ENCODE measurements at places on chromosomes 4 and X. TPM values are rescaled to one million over a fixed set of nuclear protein-coding genes. Genes with fewer than 3 reads are reported as not detected.
A peak's percentile ranks its signal among the peaks of the same experiment; 100 is the strongest.

SPANXD gene
- not detected for total RNA-seq

- peak; percentile 41 for DNase-seq
Measured at GRCh38 chrX:15336023-15336413, 695 bp upstream of the PIGA start.

LPAR4 gene
- 8.0 TPM for total RNA-seq

GRCh38 chr4:142532054-142532453, 314.0 kb downstream of the INPP4B start:
- no peak for DNase-seq

APLN gene
- total RNA-seq: 2.4 TPM

HSFX2 gene
- not detected for total RNA-seq

ITIH6 gene
- total RNA-seq: 0.10 TPM

GRCh38 chrX:124665621-124666400, 319.4 kb downstream of the SH2D1A start:
- no peak for DNase-seq

GRCh38 chrX:40007756-40008705, 89.7 kb downstream of the BCOR start:
- DNase-seq: peak; percentile 36

SLC25A6 gene
- 126 TPM for total RNA-seq

DNAJB14 gene
- total RNA-seq: 39.9 TPM

DDX53 gene
- not detected for total RNA-seq

GRCh38 chr4:177841258-177841657, 399.0 kb upstream of the AGA start:
- no peak for DNase-seq

DNA sequence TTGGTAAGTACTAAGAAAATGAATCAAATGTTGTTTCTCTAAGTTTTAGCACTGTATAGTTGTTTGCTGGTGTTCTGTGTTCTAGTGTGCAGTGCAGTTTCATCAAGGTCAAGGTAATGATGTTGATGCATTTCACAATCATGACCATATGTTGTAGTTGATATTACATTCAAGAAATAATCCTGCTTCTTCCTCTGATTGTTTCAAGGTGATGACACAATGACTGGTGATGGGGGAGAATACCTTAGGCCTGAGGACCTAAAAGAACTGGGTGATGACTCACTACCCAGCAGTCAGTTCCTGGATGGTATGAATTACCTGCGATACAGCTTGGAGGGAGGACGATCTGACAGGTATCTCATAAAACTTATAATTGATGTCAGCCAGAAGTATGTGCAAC, 261.6 kb downstream of the ANK2 start:
- DNase-seq: no peak

GRCh38 chr4:2846172-2846571, 2.5 kb downstream of the ADD1 start:
- DNase-seq: no peak
